ENCODE measurements at places on chromosomes 6 and 20.

- DNase-seq = no peak
These were observed 208.6 kb upstream of the AGPAT4 start for GRCh38 chr6:161482517-161482858.

- DNase-seq = no peak
These were observed 55.0 kb upstream of the VSX1 start for GRCh38 chr20:25136643-25137559.

- no peak for DNase-seq
These were observed 914 bp downstream of the SNAP91 start for GRCh38 chr6:83707829-83708545.

GRCh38 chr20:25535762-25536161, 49.6 kb downstream of the NINL start:
- no peak for DNase-seq

DNA sequence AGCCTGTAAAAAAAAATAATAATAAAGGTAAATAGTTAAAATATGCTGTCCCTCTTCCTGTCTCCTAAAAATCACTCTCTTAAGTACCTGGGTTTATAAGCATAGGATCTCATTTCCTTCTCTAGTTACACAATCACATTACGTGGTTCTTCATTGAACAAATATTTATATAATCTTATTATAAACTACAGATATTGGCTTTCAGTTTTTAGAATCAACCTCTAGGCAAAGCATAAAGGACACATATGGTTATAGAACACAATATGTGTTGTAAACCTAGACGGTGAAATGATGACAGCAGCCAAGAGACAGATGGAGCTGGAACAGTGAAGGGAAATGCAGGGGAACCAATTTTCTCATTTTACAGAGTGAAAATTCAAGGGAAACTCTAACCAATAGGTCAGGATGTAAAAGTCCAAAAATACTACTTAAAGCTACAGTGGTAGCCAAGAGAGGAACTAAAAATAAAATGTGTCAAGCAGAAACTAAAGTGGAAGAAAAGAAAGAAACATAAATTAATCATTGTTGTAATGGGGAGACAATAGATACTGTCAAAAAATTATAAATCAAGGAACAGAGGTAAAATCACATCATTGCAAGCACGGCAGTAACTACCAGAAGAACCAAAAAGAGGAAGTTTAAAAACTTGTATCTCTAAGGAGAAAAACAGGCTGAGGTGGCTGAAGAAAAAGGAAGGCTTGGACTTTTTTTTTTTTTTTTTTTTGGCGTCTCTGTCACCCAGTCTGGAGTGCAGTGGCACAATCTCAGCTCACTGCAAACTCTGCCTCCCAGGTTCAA, 82.8 kb upstream of the CDYL start:
- DNase-seq = no peak

- DNase-seq = no peak
These were observed 34.8 kb downstream of the WRNIP1 start for GRCh38 chr6:2799936-2800527.

DNA sequence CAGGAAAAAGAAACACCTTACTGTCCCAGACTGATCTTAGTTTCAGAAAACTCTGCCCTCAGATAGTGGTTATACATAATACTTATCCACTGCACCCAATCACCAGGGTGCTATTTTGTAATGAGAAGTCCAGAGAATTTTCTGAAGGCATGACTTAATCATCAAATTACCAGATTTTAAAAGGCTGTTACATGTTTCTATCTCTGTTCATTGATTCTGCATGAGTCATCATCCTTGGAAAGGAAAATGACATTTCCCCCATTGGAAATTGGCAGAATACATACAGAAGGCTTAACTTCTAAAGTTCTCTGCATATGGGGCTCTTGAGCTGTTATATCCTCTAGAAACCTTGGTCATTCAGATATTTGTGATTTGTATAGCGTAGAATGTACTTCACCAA, 587.9 kb upstream of the FLRT3 start:
- DNase-seq = no peak

DNA sequence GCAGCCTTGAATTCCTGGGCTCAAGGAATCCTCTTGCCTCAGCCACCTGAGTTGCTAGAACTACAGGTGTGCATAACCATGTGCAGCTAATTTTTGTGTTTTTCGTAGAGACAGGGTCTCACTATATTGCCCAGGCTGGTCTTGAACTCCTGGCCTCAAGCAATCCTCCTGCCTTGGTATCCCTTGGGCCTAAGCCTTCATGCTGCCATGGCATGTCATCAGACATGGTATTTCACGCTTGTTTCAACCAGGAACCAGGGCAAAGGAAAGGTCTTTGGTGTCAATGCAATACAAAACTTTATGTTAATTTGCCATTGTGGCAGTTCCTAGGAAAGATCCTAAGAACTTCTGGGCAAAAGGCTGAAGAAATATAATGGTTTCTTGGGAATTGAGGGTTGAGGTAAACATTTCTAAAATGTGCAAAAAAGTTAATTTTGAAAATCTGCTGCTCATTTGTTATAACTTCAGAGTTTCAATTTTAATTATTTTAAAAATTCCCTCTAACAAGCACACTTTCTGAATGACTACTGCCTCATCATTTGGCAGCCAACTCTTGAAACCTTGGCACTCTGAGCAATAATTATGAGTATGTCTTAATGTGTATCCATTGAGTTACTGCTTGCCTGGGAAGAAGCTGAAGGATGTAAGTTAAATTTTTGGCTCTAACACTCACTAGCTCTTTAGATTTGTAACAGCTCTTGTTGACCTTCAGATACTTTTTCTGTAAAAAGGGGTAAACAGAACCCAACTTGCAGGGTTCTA, 154.1 kb downstream of the GJA10 start:
- no peak for DNase-seq

- DNase-seq = no peak
These were observed 76.3 kb downstream of the CDK19 start for GRCh38 chr6:110738899-110739365.

Measured in activated CD4-positive, alpha-beta T cell treated with anti-CD3 and anti-CD28 coated beads, Interleukin-2, amount 10 ng/mL, durations not matched to agents 7 days and 5 days (primary cell).